ENCODE measurements at places on chromosomes 5 and 9.

DNA sequence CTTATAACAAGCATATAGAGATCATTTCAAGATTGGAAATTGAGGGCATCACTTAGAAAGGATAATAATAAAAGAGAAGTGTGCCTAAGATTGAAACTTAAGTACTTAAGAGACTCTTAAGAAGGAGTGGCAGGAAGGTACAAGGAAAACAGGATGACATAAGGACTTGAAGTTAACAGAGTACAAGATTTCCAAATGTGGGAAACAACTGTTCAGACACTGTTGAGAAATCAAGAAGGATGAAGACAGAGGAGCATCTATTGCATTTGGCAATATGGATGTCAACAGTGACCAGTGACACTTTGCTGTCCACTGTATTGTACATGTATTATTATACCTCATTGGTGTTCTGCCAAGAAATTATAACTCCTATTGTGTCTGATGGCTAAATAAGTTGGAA is 157.8 kb upstream of the PTGER4 start:
- no peak for DNase-seq

- no peak for DNase-seq
Observed at GRCh38 chr9:32161209-32161608, 223.2 kb upstream of the ACO1 start.

GRCh38 chr9:130483371-130483971 is 38.7 kb downstream of the ASS1 start:
- DNase-seq: no peak

- DNase-seq: no peak
Observed at GRCh38 chr9:34997379-34997781, 7.8 kb downstream of the DNAJB5 start.

- DNase-seq: no peak
Observed at GRCh38 chr5:170880084-170880483, 18.3 kb downstream of the RANBP17 start.

- DNase-seq: no peak
Observed at GRCh38 chr5:169873642-169874041, 106.7 kb downstream of the INSYN2B start.

GRCh38 chr5:141704782-141705297 is 22.8 kb upstream of the ARAP3 start:
- no peak for DNase-seq

DNA sequence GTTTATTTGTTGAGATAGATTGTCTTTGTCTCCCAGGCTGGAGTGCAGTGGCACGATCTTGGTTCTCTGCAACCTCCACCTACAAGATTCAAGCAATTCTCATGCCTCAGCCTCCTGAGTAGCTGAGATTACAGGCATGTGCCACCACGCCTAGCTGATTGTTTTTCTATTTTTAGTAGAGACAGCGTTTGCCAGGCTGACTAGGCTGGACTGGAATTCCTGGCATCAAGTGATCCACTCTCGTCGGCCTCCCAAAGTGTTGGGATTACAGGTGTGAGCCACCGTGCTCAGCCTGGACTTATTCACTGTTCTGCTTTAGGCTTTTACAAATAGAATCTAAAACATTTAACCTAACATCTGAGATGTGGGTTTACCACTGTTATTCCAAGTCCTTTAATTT is 91.3 kb downstream of the COMMD10 start:
- DNase-seq: no peak

- DNase-seq: no peak
Observed at GRCh38 chr5:170303549-170303948, 6.0 kb upstream of the LCP2 start.

GRCh38 chr5:138605254-138605972 is 30.2 kb upstream of the HSPA9 start:
- DNase-seq: no peak

DNA sequence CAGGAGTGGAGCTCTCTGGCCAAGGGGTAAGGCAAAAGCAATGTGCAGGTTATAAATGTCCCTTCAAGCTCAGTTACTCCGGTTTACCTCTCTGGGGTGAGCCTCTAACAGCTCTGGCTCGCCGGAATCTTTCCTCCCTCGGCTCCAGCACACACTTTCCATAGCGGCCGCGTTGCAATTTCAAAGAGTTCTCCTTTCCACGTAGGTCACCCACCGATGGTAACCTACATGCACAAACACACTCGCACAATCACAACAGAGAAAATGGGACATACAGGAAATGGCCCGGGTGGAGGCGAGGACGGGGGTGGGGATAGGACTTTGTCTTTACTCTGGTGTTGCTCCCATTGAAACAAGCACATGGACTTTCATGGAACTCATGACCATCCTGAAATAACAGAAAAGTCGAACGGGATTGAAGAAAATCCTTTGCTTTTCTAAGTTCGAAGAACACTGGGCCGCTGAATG is 1.2 kb downstream of the LHFPL2 start:
- no peak for DNase-seq

- no peak for DNase-seq
Observed at GRCh38 chr9:114852050-114852594, 46.3 kb upstream of the TNFSF15 start.

- no peak for DNase-seq
Observed at GRCh38 chr5:169631360-169631759, 5.7 kb upstream of the DOCK2 start.

GRCh38 chr5:125574491-125575044 is 828.1 kb upstream of the ZNF608 start:
- no peak for DNase-seq

DNA sequence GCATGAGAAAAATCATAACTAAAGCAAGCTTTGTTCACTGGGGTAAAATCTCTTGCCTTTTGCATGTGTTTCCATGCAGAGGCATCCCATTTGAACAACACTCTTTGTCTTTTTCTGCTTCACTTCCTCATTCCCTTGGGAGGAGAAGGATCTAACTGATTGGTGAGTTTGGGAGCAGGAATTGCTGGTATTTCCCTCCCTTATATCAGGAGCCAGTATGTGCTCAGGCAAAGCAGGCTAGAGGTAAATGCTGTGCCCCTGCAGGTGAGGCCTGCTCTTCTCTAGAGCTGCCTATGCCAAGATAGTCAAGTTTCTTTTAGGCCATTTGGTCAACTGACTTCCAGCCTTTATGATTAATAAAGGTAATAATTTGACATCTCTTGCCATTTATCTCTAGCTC is 179.9 kb downstream of the COX7C start:
- DNase-seq: no peak

- no peak for DNase-seq
Observed at GRCh38 chr9:134469041-134469875, 143.0 kb downstream of the RXRA start.

DNA sequence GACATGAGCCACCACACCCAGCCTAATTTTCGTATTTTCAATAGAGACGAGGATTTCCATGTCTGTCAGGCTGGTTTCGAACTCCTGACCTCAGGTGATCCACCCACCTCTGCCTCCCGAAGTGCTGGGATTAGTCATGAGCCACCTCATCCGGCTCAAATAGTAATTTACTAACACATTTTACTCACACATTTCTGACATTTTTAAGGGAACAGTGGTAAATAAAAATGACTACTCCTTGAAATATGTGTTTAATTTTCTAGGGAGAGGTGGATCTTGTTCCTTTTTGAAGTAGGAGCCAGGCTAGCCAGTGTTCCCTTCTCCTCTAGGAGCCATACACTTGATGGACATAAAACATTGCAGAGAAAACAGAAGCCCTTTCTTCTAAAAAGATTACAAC is 55.2 kb upstream of the ERBIN start:
- DNase-seq: no peak

GRCh38 chr5:148934895-148935400 is 108.5 kb downstream of the ADRB2 start:
- no peak for DNase-seq

- no peak for DNase-seq
Observed at GRCh38 chr5:81739291-81739690, 11.6 kb downstream of the SSBP2 start.

GRCh38 chr5:107919969-107920368 is 249.2 kb upstream of the EFNA5 start:
- no peak for DNase-seq

- DNase-seq: no peak
Observed at GRCh38 chr5:134249469-134250379, 23.9 kb upstream of the PPP2CA start.

DNA sequence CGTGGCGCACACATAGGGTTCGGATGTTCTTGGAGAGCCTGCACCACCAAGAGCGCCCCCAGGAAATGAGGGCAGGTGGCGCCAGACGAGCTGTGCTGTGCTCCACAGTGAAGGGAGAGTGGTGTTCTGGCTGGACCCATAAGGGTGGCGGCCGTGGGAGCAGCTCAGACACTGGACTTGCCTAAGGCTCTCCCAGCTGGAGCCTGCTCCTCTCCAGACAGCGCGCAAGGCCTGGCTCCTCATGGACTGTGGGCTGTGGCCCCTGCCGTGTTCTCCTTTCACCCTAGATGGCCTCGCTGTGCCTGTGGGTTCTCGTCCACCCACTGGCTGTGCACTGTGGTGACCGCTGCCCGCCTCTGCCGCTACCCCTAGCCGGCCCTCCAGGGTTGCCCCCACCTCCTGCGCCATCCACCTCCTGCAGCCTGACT is 92.9 kb downstream of the EHMT1 start:
- DNase-seq: no peak

DNA sequence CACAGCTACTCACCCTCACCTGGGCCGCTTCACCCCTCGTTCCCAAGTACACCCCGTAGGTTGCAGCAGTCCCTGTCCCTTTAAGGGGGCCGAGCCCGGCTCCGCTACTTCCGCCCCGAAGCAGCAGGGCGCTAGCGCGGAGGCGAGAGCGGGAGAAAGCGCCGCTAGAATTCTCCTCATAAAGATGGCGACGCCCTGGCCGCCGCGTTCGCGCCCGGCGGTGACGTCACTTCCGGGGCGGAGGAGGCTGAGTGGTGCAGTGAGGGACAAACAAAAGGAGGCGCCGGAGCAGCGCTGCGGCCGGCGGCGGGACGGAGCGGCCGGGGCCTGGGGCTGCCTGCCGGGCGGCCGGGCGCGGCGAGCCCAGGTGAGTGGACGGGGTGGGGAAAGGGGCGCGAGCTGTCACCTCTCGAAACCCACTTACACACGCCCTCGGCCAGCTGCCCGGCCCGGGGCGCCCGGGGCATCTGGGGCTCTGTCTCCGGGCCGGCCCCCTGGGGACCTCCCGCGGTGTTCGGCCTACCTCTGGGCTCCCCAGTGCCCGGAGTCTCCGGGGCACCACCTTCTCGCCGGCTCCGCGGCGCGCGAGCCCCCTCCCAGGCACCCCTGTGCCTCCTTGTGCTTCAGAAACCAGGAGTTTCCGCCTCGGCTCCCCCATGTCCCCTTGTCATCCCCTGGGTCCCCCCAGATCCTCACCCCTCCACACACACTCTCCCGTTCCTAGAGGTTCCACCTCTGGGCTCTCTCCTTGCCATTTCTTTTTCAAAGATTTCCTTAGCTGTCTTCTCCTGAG is at the start of the genes KYAT1 and LRRC8A:
Gene KYAT1 (minus strand): TSS at position 67 of the 793 bp plus-strand sequence. CDS start 36,545 bp downstream, outside the sequence.
Gene LRRC8A (plus strand): TSS at position 250 of the 793 bp plus-strand sequence. CDS start 25,032 bp downstream, outside the sequence.
- peak; percentile 95 for DNase-seq

DNA sequence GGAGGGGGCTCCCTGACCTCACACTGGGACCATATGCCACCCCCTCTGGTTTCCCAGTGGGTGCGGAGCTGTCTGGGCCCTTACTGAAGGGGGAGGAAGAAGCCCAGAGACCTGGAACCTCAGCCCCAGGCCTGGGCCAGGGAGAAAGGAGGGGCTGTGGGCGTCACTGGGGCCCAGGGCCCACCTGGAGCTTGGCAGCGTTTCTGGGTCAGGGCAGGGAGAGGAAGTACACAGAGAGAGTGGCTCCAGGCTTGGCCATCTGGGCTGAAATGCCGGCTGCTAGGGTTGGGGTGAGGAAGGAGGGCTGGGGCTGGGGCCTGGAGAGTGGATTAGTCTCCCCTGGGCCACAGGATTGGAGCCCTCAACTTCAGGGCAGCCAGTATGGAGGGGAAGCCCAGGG is 6.4 kb upstream of the DAB2IP start:
- DNase-seq: no peak

GRCh38 chr5:126918615-126918957 is 111.8 kb downstream of the MARCHF3 start:
- no peak for DNase-seq

DNA sequence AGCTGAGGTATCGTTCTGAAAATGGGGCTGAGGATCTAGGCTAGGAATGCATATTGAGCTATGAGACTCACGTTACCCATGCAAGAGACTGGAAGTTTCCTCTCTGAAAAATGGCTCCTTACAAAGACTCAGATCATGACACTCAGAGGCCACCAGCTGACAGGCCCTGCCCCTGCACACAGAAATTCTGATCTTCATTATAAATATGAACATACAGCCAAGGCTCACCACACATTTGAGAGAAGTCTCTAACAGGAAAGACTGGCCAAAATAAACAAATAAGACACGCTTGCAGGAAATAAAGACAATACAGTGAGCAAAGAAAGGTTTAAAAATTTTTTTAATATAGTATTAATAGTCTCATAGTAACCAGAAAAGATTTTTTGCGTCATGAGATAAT is 365.9 kb downstream of the NFIB start:
- no peak for DNase-seq

DNA sequence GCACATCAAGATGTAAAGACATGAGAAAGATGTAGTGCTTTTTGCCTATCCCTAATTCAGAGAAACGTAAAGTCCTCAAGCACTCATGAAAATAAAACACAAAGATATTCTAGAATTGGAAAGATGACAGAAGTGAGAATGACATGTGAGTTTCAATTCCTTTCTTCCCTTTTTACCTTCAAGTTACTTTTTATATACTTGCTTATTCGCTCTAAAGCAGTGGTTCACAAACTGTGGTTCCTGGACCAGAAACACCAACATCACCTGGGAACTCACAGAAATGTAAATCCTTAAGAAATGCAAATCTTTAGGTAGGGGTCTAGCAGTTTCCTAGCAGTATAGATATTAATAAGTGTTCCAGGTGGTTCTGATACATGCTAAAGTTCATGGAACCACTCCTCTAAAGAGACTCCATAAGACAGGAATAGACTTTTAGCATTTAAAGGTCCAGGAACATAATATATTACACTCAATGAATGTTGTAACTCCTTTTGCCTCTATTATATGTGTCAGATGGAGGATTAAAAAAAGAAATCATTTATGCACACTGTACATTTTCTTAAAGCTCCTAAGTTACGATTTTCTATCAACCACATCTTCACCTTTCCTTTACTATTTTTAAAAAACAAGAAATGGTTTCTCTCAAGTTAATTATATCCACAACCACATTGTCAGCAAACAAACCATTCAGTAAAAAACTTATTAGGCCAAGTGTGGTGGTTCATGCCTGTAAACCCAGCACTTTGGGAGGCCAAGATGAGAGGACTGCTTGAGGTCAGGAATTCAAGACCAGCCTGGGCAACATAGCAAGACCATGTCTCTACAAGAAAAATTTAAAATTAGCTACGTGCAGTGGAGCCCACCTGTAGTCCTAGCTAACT is 39.9 kb downstream of the ERP44 start:
- DNase-seq: no peak
